ENCODE measurements at places on chromosomes 3 and 15.

DNA sequence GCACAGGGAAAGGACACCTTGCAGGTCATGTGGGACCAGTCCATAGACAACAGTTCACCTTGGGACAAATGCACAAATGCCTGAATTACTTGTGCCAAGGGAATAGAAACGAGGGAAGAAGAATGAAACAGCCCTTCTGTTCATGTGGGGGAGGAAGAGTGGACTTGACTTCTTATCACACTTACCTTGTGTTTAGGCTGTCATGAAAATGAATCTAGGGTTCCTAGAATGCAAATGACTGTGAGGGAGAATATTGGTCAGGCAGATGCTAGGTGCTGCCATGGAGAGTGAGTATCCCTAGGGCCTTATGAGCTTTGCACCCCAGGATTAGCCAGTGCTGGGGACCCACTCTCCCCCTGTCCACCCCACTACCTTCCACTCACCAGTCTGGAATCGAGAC lies 11.0 kb upstream of the PRKAR2A start:
- DNase-seq: no peak

- no peak for DNase-seq
These were observed 15.9 kb downstream of the PSTPIP1 start for GRCh38 chr15:77010857-77011256.

DNA sequence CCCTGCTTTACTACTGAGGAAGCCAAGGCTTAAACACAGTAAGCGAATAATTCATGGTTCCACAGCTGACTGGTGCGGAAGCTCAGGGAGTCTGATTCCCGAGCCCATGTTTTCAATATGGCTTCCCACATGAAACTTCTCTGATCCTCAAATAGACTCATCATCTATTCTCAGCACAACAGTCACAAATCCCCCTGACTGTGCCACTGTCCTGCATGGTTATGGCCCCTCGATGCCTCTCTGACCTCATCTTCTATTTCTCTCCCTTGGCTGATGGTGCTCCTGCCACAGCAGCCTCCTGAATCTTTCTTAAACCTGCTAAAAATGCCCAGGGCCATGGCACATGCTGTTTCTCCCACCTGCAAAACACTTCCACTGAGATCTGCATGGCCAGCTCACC lies 43.2 kb downstream of the SRGAP3 start:
- DNase-seq: no peak

GRCh38 chr3:11230125-11230524 lies 42.1 kb upstream of the ATG7 start:
- no peak for DNase-seq

- DNase-seq: no peak
These were observed 122.0 kb upstream of the HACD2 start for GRCh38 chr3:123706871-123707270.

DNA sequence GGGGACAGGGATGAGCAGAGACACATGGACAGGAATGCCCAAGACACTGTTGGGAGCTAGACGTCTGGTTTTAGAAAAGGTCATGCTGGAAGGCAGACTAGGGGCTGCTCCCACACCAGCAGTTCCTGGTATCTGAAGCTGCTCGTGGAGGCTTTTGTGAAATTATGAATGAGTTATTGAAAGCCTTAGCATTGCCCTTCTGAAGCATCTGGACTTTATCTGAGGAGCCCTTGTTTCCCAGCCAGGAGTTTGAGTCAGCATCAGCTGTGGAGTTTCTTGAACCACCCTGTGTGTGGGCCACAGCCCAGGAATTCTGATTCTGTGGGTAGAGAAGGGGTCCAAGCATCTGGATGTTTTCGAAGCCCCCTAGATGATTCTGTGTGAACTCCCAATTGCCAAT lies 258.7 kb downstream of the SLCO3A1 start:
- DNase-seq: no peak
